ENCODE measurements at places on chromosomes 4 and X.

GRCh38 chr4:1014291-1015167, 3.1 kb downstream of the FGFRL1 start:
- DNase-seq: no peak

- DNase-seq: no peak
Measured at GRCh38 chr4:67030636-67031035, 514.7 kb downstream of the CENPC start.

- no peak for DNase-seq
Measured at GRCh38 chrX:8084006-8084405, 87.1 kb downstream of the VCX2 start.

DNA sequence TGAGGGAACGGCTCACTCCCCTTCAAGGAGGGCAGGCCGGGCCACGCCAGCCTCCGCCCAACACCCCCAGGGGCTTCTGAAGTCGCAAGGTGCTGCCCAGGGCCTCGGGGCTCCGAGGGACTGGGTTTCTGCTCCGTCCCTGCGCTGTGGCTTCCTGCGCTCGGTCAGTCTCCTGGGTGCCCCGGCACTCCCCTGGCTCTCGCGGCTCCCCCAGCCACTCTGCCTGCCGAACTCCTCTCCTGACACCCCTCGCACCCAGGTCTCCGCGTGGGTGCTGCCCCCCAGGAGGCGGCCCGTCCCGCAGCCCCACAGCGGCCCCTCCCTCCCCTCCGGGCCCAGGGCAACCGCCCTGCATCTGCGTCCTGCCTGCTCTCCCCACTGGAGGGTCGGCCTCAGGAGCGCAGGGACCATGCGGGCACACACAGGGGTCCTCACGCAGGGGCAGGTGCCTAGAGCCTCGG, 151.9 kb downstream of the AFAP1 start:
- DNase-seq: no peak

DNA sequence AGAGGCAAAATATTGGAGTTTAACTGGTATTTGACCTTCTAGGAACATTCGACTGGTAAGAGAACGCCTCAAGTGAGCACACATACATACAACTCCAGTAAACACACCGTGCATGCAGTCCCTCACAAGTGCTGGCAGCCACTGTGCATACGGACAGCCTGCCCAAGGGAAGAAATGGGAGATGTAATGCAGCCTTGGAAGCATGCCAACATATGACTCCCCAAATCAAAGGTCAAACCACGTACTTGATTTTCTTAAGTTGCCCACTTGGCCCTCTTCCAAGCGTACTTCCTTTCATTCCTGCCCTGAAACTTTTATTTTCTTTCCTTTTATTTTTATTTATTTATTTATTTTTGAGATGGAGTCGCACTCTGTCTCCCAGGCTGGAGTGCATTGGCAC, 206.6 kb downstream of the SPRY1 start:
- no peak for DNase-seq
